ENCODE measurements at places on chromosomes 4 and X. TPM values are rescaled to one million over a fixed set of nuclear protein-coding genes. Genes with fewer than 3 reads are reported as not detected.
A peak's percentile ranks its signal among the peaks of the same experiment; 100 is the strongest.

GRCh38 chr4:95092766-95093165 lies 335.0 kb downstream of the BMPR1B start:
- no peak for DNase-seq

ASB12 gene
- not detected for total RNA-seq

SLC6A14 gene
- not detected for total RNA-seq

TLR6 gene
- 7.3 TPM for total RNA-seq

RASGEF1B gene
- 32.5 TPM for total RNA-seq

DNA sequence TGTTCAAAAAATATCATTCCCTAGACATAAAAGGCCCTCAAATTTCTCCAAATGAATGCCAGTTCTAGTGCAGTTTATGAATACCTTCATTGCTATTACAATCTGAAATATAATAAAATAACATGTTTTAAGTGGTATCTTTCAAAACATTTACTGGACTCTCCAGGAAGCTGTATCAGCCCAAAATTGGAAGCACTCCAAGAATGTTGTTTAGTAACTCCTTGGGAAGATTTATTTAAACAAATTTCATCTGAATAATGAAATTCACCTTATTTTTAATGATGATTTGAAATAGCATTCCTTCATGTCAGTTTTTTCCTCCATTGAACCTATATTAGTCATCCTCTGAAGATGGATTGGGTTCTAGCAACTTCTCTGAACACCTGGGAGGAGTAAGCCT lies 217.2 kb upstream of the PCDH18 start:
- no peak for DNase-seq

- DNase-seq = peak; percentile 95
Measured at GRCh38 chr4:7103031-7103606, 35.3 kb upstream of the GRPEL1 start.

GRCh38 chr4:88381123-88381522 lies 2.5 kb downstream of the HERC6 start:
- no peak for DNase-seq

DNA sequence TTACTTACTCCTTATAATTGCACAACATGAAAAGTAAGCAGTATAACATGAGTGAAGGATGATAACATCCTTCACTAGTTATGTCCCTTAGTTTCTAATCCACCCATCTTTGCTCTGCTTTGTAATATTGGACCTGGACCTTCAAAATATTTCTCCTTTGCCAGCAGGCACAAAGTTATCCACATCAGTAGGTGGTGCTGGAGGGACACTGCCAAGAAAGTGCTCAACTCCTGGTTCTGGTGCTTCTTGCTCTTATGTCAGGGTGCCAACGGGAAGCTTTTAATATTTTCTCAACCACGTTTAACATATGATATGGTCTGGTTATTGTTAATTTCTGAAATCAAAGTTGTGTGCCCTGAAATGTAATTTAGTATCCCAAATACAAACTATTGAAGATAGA lies 49.1 kb downstream of the TMEM165 start:
- DNase-seq = no peak

STBD1 gene
- 34.7 TPM for total RNA-seq

DKK2 gene
- 0.77 TPM for total RNA-seq

GRCh38 chrX:155148724-155149537 lies 67.3 kb upstream of the VBP1 start:
- no peak for DNase-seq

ADRA2C gene
- 8.6 TPM for total RNA-seq

EFHC2 gene
- 0.29 TPM for total RNA-seq

SMIM14 gene
- total RNA-seq = 43.1 TPM

SHROOM4 gene
- 22.0 TPM for total RNA-seq

GPR119 gene
- total RNA-seq = not detected

PNCK gene
- 1.4 TPM for total RNA-seq

All from mesenteric fat pad (tissue), 1 donor.